ENCODE measurements at places on chromosomes 3 and 15.

DNA sequence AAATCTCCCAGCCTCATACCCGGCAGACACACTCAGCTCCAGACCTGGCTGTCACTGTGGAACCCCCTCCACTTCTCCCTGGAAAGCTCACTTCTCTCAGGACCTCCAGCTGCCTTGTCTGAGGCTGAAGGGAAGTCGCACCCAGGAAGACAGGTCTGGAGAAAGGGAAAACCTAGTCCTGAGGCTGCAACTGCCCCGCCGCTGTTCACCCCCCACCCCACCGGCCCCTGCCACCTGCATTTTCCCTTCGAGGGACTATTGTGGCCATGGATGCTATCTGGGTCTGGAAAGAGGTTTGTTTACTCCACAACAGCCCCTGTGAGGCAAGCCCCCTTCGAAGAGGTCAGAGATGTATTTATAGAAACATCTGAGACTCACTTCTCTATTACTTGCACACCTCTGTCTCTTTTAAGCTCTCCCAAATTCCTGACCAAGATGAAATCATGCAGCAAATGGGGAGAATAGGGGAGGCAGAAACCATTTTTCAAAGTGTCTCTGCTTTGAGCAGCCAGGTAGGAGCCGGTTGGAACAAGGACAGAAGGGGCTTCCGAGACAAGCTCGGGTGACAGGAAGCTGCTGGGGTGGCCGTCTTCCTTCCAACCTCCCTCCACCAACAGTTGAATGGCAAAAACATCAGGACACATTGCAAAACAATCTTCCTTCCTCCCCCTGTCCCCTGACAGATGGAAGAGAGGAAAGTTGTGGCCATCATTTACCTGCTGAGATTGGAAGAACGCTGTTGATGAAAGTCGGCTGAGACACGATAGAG is 518 bp downstream of the COLQ start:
- peaks cover 4% of the 10 kb centered on the region for H3K36me3 ChIP-seq
- no peak for DNase-seq
- H3K27me3 ChIP-seq: peaks cover 3% of the 10 kb centered on the region
- peaks cover 32% of the 10 kb centered on the region for H3K4me1 ChIP-seq
- peak overlapping the region; percentile 52 for H3K4me3 ChIP-seq

DNA sequence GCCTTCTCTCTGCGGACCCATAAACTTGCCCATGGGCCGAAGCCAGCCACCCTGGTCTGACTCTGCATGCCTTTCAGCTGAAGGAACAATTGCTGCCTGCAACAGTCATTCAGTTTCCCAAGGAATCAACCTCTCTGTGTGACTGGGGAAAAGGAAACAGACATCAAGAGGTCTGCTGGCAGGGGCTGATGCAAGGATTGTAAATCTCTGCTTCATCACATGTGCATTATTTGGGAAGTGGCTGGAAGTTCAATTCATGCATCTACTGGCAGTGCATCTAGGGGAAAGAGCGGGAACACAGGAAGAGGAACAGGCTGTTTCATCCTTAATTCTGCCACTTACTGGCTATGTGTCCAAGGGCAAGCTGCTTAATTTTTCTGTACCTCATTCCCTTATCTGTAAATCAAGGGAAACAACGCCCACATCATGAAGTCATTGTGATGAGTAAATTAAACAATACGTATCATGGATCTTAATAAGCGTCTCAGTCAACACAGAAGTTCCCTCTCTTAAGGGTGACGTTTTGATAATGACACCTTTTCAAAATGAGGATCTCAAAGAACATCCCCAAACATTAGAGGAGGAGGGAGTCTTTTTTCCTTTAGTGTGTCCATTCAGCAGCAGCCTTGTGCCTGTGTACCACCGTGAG is 17.4 kb upstream of the ADPGK start:
- peaks cover 25% of the 10 kb centered on the region for H3K4me1 ChIP-seq
- H3K4me3 ChIP-seq: no peak overlapping the region
- no peaks in the 10 kb centered on the region for H3K36me3 ChIP-seq
- DNase-seq: no peak

DNA sequence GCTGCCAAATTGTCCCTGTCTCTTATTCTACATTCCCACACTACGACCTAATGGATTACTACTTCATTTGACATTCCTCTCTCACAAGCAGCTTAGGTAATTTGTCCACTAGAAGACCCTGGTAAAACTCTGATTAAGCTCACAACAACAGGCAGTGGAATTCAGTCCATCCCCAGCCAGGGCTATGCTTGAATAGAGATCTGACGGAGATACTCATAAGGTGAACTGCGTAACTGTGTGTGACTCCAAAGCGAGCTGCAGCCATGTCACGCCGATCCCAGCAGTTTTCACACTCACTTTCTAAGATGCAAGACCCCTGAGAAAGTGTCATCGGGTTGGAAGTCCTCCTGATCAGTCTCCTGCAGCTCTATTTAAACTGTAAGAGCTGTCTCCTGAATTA is 25.7 kb upstream of the ROBO2 start:
- no peak overlapping the region for H3K27ac ChIP-seq
- no peaks in the 10 kb centered on the region for H3K36me3 ChIP-seq
- H3K4me3 ChIP-seq: peak overlapping the region; percentile 44
- H3K27me3 ChIP-seq: no peaks in the 10 kb centered on the region

DNA sequence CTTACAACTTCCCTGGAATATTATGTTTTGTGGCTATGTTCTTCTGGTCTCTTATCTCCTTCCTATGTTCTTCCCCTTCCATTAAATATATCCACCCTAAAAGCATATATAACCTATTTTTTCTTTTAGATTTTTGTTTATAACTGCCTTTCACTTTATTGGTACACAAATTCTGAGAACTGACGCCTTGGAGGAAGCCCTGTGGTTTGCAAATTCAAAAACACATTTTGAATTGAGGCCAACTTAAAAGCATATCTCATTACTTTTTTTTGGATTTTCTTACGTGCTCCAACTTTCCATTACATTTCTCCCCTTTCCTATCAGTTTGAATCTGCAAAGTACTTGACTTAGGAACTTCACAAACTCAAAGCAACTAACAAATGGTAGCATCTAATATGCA is 15.3 kb upstream of the COLQ start:
- no peak for DNase-seq
- H3K4me1 ChIP-seq: peaks cover 4% of the 10 kb centered on the region
- no peak overlapping the region for H3K4me3 ChIP-seq
